HCT116 (cell line): ENCODE measurements at places on chromosomes 4 and X. TPM values are rescaled to one million over a fixed set of nuclear protein-coding genes. Genes with fewer than 3 reads are reported as not detected.

ATP1B4 gene
- total RNA-seq = not detected

DNA sequence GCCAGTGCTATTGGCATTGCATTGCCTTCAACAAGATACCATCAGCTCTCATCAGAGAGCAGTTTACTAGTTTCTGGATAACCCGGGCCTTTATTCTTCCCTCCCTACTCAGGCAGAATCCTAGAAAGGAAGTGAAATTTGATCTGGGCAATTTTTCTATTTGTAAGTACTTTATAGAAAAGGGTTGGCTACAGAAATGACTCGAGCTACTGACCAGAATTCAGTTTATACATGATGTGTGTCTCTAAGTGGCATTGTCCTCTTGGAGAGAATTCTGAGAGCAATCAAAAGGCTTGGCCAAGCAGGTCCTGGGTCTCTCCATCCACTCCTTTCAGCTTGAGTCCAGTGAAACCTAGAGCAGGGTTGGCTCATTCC lies 192.7 kb upstream of the LEF1 start:
- no peak overlapping the region for H3K27ac ChIP-seq
- H3K27me3 ChIP-seq = peaks cover 17% of the 10 kb centered on the region; the same call in 1 of the 2 replicates
- H3K4me1 ChIP-seq = no peaks in the 10 kb centered on the region
- no peak overlapping the region for H3K4me3 ChIP-seq

DNA sequence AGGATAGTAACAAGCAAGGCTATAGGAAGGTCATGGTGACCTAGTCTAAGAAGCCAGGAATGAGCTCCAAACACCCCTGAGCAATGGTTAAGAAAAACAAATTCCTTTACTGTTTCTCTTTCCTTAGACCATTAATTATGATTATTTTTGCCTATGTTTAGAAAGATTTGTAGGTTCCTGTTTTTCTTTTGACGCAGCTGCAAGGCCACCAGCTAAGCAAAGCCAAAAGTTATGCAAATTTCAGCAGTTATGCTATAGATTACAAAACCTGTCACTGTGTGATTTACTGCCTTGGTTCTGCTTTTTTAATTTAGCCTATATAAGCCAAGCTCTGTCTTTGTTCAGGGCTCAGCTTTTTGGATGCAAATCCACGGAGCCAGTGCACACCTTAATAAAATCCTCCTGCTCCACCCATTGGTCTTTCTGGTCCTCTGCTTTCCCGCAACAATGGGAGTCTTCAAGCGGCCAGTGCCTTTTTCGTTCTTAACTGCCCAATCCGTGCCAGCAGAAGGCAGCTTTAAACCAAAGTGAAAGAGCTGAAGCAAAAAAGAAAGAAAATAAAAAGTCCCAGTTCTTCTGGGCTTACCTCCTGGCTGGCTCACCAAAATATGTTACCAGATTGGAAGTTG lies 1.4 kb upstream of the CEP135 start:
- no peaks in the 10 kb centered on the region for H3K27me3 ChIP-seq
- H3K27ac ChIP-seq = peak overlapping the region; percentile 94; the same call in 1 of the 2 replicates
- no peak overlapping the region for H3K4me3 ChIP-seq
- no peaks in the 10 kb centered on the region for H3K36me3 ChIP-seq

GRCh38 chr4:11074581-11075241 lies 354.0 kb downstream of the HS3ST1 start:
- no peak overlapping the region for H3K4me3 ChIP-seq
- H3K4me1 ChIP-seq = no peaks in the 10 kb centered on the region
- no peak for DNase-seq
- no peaks in the 10 kb centered on the region for H3K36me3 ChIP-seq
- H3K27ac ChIP-seq = no peak overlapping the region

RENBP gene
- total RNA-seq = 1.3 TPM

DNA sequence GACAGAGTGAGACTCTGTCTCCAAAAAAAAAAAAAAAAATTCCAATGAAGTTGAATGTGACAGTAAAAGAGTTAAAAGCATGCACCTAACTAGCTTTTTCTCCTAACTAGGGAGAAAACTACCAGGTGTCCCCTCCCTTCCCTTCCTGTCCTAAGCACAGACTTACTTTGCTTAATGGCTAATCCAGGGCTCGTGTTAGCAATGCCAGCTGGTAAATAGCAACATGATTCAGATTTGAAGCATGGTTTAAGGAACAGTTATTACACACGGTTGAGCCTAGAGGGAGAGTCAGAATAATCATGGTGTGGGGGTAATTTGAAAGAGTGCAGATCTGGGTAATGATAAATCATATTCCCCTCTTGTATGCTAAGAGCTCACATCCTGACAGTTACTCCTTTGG lies 338.3 kb downstream of the STIM2 start:
- H3K27me3 ChIP-seq = no peaks in the 10 kb centered on the region
- no peak overlapping the region for H3K4me3 ChIP-seq
- DNase-seq = no peak
- no peaks in the 10 kb centered on the region for H3K36me3 ChIP-seq
- no peaks in the 10 kb centered on the region for H3K4me1 ChIP-seq

MAGEA9B gene
- 0.47 TPM for total RNA-seq

DNA sequence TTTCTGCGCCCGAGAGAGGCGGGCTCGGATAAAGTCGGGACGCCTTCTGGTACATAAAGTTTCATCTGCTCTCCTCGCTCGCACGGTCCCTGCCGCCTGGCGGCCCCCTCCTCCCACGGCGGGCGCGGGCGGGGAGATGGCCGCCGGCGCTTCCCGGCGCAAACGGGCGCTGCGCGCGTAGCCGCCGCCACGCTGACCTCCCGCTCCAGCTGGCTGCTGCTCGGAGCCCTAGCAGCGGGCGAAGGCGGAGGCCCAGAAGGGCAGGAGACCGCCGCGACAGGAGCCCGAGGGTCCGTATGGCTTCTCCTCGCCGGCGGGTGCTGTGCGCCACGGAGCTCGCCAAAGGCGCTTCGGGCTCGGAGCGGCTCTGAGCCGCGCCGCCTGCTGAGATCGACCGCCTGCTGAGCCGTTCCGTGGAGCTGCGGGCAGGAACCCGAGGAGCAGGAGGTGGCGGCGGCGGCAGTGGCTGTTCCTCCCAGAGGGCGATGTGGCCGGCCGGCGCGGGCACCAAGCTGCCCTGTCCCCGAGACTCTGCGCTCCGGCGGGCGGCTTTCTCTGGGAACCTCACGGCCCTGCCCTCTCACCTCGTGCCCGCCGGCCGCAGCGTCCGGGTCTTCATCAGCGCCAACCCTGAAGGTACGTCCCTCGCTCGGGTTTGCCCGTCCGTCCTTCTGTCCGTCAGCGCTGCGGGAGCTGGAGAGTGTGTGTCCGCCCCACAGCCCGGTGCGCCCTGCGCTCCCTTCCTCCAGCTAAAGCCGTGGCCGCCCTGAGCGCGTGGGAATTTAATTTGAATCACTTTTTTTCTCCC lies at the start of gene NWD2:
Gene NWD2, plus strand, starts transcription at position 161 of the 808 bp plus-strand sequence. Its CDS starts 325 bp downstream, at position 486.
- H3K36me3 ChIP-seq = no peaks in the 10 kb centered on the region
- no peaks in the 10 kb centered on the region for H3K4me1 ChIP-seq
- no peak within 1 kb of the TSS for H3K27ac ChIP-seq
- no peak within 1 kb of the TSS for H3K4me3 ChIP-seq
- H3K27me3 ChIP-seq = peaks cover 11% of the 10 kb centered on the region; the same call in 1 of the 2 replicates
